Metanephros (tissue), 2 donors: ENCODE measurements at places on chromosomes 12 and 14. TPM values are rescaled to one million over a fixed set of nuclear protein-coding genes. Genes with fewer than 3 reads are reported as not detected.

The NFE2 gene
- 6.6 TPM for total RNA-seq

The DDN gene
- total RNA-seq: 23.6 TPM

The CNPY2 gene
- 56.6 TPM for total RNA-seq

The FOS gene
- total RNA-seq: 197 TPM

The TCL1B gene
- 0.23 TPM for total RNA-seq

The PTGDR gene
- total RNA-seq: 1.5 TPM
